NCI-H510A (cell line): ENCODE measurements at places on chromosomes 13 and 19.

- DNase-seq: no peak
These were observed 243.5 kb downstream of the SUCLA2 start for GRCh38 chr13:47757466-47758080.

DNA sequence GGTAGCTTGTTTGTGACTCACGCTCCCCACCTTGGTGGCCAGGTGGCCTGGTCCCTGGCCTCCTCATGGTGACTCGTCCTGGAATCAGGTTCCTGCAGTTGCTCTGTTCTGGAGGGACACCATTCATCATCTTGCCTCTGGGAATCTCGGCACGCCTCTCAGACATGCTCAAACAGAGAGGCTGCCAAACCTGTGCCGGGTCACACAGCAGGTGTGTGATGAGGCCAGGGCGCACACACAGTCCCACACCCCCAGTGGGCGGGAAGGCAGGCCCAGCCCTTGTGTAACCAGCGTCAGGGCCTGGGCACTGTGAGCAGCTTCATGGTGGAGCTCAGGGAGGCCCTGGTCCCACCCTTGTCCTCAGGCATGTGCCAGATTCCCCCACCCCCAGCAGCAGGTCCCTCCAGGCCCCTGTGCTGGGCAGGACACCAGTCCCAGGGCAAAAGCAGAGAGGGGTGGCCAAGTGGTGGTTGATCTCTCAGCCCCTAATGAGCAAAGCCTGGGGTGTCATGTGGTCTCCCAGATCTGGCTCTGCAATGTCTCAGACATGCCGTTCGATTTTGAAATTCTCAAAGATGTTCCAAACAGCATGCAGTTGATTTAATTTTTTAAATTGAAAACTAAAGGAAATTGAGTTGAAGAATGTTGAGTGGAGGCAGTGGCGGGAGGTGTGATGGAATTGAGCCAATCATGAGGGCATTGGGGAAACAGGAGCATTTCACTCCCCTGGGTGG, 12.1 kb downstream of the CEBPA start:
- no peak for DNase-seq

- no peak for DNase-seq
These were observed 2.1 kb upstream of the F10 start for GRCh38 chr13:113120300-113121182.

DNA sequence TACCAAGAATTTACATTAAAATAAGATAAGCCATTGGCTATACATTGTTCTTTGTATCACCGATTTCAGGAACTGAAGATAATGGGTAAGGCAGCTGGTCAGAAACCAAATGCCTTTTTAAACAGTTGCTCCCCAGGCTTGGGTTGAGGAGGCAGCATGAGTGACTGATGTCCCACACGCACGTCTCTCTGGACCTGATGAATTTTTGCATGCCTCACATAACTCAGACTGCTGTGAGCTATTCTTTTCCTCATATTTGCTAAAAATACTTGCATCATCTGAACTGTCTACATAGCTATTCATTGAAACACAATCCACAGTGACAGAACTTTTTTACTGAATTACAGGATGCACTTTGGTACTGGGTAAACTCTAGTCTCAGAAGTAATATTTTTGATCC, 123.6 kb upstream of the MAB21L1 start:
- DNase-seq: no peak
